ENCODE measurements at places on chromosomes 4 and X.

DNA sequence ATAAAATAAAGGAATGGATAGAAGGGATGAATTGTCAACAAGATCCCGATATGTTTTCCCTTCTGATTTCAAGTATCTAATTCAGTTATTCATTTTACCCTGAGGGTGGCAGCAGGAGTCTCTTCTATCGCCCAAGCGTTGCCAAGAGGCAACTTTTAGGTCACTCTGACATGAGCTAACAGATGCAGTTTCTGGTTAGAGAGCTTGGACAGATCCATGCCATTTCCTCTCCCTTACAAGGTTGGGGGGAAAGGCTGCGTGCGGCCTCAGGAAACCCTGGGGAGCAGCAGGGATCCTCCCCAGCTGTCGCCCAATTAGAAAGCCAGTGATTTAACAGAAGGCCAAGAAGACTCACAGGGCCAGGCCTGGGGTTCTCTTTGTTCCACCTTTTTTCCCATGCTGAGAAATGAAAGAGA is 35.3 kb upstream of the WAS start:
- no peak for DNase-seq

DNA sequence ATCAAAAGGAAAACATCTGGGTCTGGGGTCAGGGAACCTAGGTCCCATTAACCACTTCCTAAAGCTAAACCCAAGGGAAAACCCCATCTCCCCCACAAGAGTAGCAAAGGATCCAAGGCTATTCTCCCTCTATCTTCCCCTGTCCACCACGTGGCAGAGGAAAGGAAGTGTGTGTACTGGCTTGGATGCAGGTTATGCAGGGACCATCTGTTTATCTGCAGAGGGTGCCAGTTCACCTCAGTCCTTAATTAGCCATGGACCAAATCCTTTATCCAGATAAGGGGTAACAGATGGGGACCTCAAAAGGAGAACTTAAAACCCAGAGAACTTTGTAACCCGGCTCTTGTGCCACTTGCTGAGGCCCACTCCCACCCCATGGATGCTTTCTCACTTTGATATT is 135.3 kb downstream of the ZNF518B start:
- no peak for DNase-seq

DNA sequence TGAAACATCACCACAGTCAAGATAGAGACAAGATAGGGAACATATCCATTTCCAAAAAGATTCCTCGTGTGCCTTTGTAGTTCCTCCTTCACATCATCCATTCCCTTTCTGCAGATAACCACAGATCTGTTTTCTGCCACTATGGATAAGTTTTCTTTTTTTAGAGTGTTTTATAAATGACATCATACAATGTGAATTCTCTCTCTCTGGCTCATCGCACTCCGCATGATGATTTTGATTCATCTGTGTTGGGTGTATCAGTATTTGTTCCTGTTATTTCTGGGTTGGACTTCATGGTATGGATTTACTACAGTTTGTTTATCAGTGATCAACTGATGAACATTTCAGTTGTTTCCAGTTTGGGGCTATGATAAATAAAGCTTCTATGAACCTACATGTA is 23.2 kb upstream of the ANXA3 start:
- no peak for DNase-seq

- DNase-seq: peak; percentile 35
Observed at GRCh38 chr4:40247350-40247749, 50.5 kb downstream of the RHOH start.

- no peak for DNase-seq
Observed at GRCh38 chrX:136030303-136031191, 45.3 kb downstream of the SLC9A6 start.
